Right lung (tissue), 10 donors: ENCODE measurements at places on chromosomes 3 and 15. TPM values are rescaled to one million over a fixed set of nuclear protein-coding genes. Genes with fewer than 3 reads are reported as not detected.

Gene PARP15
- polyA plus RNA-seq: 1.0 TPM

Gene CCR5
- 0.41 TPM for polyA plus RNA-seq

Gene C3orf85
- polyA plus RNA-seq: not detected

Gene CLEC3B
- polyA plus RNA-seq: 101 TPM

Gene OSTN
- polyA plus RNA-seq: 0.20 TPM

Gene EIF5A2
- 4.5 TPM for polyA plus RNA-seq

DNA sequence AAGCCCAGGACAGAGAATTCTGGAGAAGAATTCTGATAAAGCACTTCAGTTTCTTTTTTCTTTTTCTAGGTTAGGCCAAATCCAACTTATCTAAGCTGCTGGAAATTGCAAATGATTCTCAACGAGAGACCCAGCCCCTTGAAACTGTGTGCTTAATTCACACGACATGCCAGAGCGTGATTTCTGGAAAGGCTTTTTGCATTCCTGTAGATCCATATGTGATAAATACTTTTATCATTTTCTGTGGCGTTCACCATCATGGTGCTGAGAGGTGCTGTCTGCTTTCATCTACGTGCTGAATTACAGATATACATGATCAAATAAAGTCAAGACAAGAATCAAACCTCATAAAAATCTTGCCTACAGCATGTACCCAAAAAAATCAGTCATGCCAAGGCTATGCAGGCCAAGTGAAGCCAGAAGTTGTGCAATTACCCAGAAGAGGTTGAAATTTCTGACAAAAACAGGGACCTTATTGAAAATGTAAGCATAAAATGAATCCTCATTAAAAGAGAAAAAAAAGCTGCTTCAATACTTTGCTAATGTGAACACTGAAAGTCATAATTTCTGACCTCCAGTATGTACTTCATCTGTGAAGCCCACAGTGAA lies 10.8 kb upstream of the MEF2A start:
- DNase-seq: no peak

- DNase-seq: no peak
Measured at GRCh38 chr15:66625974-66626373, 60.2 kb upstream of the LCTL start.

DNA sequence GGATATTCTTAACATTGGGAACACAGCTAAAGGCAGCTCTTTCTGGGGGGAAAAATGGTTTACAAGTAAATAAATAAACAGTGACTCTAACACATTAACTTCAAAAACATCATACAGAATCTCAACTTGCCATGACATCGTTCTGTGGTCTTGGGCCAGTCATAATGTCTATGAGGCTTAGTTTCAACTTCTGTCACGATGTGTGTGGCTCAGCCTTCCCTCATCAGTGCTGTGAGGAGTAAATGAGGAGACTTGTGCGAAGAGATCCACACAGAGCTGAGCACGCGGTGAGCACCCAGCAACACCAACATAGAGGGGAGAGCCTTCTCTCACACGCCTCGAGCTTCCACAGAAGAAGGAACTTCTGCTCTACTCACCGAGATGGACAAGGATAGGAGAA lies 49.0 kb downstream of the DZIP1L start:
- DNase-seq: no peak

GRCh38 chr3:117631781-117632180 lies 922.2 kb downstream of the TUSC7 start:
- DNase-seq: no peak

DNA sequence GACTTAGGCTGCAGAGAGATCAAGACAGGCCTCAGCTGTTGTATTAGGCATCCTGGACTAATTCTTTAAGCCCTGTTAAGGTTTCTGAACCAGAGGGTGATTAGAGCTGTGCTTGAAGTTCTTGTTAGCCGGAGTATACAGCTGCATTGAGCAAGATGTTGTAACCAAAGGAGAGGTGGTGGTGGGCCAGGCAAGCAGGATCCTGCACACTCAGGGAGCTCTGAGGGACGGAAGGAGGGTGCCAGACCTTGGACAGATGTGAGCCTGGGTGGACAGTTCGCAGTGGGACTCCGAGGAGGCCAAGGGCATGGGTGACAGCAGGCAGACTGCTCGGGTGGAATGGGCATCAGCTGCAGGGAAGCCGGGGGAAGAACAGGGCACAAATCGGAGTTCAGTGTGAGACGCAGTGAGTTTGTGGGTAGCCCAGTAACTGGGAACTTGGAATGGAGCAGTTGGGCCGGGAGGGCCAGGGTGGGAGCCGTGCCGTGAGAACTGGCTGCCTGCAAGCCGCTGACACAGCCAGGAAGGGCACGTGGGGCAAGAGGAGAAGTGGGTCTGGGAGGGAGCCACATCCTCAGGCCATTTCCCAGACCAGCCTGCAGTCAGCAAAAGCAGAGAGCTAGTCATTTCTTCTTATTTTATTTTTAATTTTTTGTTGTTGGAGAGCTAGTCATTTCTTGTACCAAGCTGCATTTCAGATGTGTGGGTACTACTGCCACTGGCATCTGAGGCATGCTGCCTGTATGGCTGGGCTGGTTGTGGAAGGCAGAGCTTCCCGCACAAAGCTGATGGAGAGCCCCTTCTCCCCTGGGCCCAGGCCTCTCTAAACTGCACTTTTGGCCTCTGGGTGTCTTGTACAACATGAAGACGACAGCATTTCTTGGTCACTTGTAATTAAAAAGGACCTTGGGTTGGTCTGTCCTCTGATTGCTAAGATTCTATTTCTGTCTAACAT lies 61.0 kb downstream of the PGPEP1L start:
- no peak for DNase-seq

- no peak for DNase-seq
Measured at GRCh38 chr3:53803816-53804695, 42.2 kb downstream of the CHDH start.
